ENCODE measurements at places on chromosomes 3 and 15.

GRCh38 chr15:59991834-59992233 lies 12.3 kb upstream of the FOXB1 start:
- DNase-seq = no peak

GRCh38 chr3:177329854-177330253 lies 132.6 kb upstream of the TBL1XR1 start:
- DNase-seq = no peak

DNA sequence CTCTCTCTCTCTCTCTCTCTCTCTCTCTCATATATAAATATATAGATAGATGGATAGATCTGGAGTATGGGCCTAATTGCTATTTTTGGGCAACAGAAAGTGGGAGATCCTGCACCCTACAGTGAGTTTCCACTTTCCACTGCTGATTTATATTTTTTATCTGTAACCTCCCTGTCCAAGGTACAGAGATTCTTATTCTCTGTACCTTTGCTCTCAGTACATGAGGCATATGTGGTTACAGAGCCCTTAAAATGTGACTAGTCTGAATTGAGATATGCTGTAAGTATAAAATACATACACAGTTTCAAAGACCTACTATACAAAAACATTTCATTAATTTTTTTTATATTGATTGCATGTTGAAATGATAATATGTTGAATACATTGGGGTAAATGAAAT lies 51.1 kb upstream of the FOXP1 start:
- DNase-seq = no peak

DNA sequence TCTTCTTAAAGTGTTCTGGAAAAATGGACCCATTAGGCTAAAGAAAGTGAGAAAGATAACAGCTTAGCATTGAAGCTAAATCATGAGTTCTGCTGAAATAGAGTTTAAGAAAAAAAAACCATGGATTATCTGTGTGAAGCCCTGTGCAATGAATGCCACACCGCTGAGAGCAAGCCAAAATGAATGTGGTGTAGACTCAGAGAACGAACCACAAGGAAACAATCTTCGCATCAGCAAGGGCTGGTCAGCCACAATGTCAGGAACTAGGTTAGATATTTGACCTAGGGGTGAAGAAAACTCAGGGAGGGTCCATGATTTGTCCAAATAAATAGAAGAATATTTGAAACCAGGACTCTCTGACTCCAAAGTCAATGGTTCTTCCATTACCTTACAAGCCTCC lies 91.4 kb upstream of the MEX3B start:
- no peak for DNase-seq

DNA sequence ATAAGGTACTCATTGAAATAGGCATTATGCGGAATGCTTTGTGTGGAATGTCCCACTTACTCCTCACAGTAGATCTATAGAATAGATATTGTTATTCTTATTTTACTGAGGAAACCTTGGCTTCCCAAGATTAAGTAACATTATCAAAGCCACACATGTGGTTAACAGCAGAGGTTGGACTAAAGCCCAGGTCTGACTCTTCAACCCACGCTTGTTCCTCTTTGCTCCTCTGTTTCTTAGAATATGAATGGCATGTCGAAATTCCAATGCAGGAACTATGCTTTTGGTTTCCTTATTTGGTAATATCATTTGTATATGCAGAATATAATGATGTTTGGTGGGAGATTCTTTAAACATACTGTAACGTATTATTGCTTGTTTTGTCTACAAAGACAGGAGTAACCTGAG lies 818.8 kb upstream of the LMCD1 start:
- DNase-seq = peak; percentile 17

DNA sequence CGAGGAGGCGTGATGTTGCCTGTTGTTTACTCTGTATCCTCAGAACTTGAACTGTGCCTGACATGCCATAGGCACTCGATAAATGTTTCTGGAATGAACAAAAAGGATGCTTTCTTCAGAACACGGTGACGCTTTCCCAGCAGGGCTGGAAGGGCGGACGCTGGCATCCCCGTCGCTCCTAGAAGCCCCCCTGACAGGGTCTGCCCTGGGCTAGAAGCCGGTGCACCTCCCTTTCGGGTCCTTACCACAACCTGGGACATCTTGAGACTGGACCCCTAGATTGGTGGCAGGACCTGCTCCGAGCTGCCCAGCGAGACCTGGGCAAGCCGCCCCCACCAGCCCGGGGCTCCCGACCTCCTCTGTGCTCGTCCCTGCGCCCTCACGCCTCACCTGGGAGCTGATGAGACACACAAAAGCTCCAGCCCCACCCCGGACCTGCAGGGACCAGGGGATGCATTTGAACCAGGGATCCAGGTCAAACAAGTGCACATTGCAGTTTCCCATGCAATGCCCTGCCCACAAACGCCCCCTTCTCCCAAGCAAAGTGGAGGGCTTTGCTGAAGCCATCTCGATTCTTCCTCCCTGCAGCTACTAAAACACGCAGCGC lies 131.2 kb upstream of the MEF2A start:
- no peak for DNase-seq

DNA sequence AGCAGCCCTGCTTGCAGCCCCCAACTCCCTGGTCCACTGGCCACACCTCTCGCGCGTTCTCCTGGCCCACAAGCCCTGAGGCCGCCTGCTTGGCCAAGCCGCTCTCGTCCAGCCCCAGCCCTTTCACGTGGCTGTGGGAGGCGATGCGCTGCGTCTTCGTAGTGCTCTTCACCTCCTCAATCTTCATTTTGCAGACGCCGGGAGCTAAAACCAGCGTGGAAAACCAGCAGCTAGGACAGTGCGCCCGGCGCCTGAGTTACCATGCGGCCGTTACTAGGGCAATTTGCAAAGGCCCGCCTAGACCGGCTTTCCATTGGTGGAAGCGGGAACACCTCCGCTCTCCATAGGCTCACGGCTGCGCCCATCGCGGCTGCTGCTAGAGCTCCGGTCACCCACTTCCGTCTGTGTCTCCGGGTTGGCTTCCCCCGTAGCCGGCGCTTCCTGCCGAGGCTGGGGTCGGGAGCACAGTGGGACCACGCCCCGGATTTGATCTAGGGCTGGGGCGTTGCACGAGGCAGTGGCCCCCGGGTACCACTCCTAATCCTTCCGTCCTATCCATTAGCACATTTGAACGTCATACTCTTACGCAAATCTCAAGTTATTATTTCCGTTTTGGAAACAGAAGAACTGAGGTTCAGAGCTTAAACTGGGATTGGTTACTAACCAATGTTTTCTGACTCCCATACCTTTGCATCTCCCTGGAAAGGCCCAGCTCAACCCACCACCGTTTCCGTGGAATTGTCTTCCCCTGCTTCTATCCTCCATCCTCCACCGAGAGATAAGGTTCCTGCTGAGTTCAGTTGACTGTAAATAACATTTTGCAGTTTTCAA lies at the start of gene RUVBL1:
Gene RUVBL1 (minus strand): TSS at position 275 of the 831 bp plus-strand sequence. CDS start 88 bp downstream, at position 187.
- DNase-seq = peak; percentile 95

- DNase-seq = no peak
These were observed 10.9 kb downstream of the CELSR3 start for GRCh38 chr3:48651771-48652170.

DNA sequence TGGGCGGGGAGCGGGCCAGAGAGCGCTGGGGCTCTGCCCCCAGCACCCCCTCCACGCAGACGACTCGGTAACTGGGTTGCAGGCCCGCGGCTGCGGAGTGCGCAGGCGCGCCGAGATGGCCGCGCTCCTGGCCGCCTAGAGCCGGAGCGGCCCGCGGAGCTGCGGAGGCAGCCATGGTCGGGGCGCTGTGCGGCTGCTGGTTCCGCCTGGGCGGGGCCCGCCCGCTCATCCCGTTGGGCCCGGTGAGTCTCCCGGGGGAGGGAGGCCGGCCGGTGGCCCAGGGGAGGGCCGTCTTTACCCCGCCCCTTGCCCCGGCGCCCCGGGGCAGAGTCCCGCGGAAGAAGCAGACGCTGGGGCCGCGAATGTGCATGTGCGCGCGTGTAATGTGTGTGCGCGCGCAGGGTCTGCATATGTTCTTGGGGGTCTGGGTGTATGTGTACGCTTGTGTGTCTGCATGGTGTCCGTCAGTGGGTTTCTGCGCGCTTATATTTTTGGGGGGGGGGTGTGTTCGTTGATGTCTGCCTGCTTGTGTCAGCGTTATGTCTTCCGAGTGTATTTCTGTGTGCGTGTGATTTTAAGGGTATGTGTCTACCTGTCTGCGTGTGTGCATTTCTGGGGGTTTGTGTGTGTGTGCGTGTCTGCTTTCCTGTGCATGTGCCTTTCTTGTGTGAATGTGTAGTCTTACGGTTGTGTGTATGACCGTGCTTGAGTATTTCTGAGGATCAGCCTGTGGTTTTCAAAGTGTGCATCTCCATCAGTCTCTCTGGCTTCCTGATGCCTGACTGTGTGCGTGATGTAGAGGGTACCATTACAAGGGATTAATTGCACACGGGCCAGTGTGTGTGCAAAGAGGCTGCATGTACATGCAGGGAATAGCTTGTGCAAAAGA lies at the start of gene ABHD14A:
Gene ABHD14A (plus strand): TSS at position 102 of the 889 bp plus-strand sequence. CDS start 72 bp downstream, at position 174.
- DNase-seq = peak; percentile 50

- no peak for DNase-seq
These were observed 91.1 kb upstream of the MITF start for GRCh38 chr3:69648126-69648525.

- DNase-seq = no peak
These were observed 153.7 kb upstream of the MDFIC2 start for GRCh38 chr3:70466096-70466495.

DNA sequence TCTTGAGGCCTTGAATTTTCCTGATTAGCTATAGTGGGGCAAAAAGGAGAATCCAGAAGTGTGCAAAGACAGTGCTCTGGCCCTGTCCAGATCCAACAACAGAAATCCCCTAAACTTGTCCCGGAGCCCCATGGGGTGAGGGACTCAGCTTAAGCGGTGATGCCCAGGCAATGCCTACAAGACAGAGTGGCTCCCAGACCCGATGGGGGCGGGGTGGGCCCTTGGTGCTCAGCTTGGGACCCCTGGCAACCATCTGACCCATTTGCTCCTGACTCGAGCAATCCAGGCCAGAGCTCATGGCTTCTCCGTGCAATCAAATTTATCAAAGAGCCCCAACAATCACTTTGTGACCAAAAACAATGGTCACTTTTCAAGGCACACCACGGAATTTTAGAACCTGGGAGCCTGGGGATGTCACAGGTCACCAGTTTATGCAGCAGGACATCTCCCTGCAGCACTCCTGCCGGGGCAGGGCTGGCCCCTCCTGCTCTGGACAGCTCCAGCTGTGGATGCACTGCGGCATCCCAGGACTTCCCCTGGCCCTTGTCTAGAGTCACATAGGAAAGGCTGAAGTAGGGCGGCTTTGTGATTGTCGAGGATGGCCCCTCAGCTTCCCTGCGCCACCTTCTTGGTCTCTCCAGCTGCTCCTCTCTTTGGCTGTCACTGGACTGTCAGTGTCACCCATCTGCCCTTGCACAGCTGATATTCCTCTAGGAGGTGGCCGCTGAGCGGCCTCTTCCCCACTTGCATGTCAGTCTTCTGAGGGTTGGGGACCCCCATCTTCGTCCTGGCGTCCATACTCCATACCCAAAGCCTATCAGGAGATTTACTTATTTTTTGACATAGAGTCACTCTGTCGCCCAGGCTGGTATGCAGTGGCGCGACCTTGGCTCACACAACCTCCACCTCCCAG lies 28.4 kb downstream of the RGMA start:
- DNase-seq = no peak

- DNase-seq = no peak
These were observed 442.7 kb upstream of the NR2F2 start for GRCh38 chr15:95887666-95888390.

- DNase-seq = no peak
These were observed 4.1 kb upstream of the AHSG start for GRCh38 chr3:186608624-186609215.

- no peak for DNase-seq
These were observed 250.4 kb downstream of the TJP1 start for GRCh38 chr15:29571792-29572431.

- DNase-seq = no peak
These were observed 208.4 kb downstream of the TNIK start for GRCh38 chr3:171251835-171252234.

DNA sequence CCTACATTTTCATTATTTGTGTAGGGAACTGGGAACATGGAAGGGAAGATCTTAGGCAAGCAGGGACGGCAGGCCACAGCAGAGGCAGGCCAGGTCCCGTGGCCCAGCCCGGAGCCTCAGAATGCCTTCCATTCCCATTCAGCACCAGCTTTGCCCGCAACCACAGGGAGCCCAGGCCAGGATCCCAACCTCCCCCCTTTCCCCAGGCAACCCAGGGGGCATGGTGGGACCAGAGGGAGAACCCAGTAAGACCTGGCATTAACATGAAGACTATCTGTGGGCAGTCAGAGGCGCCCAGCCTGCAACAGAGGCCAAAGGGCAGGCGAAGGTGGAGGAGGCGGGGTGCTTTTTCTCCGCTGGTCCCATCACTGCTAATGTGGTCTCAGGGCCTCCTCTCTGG lies 135.6 kb downstream of the TPRA1 start:
- no peak for DNase-seq

- DNase-seq = no peak
These were observed 332.9 kb upstream of the TGFBR2 start for GRCh38 chr3:30273304-30274072.

- no peak for DNase-seq
These were observed 11.2 kb upstream of the FAM174B start for GRCh38 chr15:92666780-92667179.

- no peak for DNase-seq
These were observed 85.5 kb upstream of the FAM3D start for GRCh38 chr3:58751882-58752567.

GRCh38 chr3:28726840-28727239 lies 378.2 kb upstream of the AZI2 start:
- no peak for DNase-seq

DNA sequence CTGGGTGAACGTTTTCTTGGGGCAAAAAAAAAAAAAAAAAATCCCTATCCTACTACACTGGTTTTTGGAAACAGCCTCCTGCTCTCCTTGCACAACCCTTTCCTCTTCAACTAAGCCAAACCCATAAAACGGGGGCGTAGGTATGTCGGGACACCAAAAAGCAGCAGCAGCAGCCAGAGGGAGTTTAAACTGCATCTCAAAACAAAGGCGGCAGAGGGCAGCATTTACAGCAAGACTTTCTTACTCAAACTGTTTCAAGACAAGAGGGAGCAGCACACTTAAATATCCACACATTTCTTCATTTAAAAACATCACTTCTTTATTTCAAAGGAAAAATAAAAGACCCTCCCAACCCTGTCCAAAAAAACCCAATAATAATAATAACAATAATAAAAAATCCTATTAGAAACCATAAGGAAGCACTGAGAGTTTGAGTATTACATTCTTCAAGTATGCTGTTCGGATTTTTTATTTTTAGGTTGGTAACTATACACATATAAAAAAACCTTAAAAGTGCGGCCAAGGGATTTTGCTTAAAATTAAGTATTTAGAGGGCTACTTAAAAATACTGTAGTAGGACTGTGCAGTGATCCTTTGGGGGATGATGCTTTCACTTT lies 43.9 kb upstream of the PLXND1 start:
- DNase-seq = peak; percentile 49

GRCh38 chr3:21752749-21753347 lies 1.8 kb upstream of the ZNF385D start:
- no peak for DNase-seq

DNA sequence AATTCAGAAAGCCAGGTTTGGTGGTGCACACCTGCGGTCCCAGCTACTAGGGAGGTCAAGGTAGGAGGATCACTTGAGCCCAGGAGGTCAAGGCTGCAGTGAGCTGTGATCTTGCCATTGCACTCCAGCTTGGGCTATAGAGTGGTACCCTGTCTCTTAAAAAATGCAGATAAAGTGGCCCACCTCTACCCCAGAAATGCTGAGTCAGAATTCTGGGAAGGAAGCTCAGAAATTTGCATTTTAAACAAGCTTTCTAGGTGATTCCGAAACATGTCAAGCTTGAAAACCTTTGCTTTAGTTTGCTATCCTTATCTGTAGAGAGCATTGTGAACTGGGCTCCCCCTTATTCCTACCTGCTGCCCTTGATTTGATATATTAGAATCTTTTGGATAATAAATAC lies 7.7 kb downstream of the MED12L start:
- no peak for DNase-seq
